EH (cell line): ENCODE measurements at places on chromosomes 12 and 14.

DNA sequence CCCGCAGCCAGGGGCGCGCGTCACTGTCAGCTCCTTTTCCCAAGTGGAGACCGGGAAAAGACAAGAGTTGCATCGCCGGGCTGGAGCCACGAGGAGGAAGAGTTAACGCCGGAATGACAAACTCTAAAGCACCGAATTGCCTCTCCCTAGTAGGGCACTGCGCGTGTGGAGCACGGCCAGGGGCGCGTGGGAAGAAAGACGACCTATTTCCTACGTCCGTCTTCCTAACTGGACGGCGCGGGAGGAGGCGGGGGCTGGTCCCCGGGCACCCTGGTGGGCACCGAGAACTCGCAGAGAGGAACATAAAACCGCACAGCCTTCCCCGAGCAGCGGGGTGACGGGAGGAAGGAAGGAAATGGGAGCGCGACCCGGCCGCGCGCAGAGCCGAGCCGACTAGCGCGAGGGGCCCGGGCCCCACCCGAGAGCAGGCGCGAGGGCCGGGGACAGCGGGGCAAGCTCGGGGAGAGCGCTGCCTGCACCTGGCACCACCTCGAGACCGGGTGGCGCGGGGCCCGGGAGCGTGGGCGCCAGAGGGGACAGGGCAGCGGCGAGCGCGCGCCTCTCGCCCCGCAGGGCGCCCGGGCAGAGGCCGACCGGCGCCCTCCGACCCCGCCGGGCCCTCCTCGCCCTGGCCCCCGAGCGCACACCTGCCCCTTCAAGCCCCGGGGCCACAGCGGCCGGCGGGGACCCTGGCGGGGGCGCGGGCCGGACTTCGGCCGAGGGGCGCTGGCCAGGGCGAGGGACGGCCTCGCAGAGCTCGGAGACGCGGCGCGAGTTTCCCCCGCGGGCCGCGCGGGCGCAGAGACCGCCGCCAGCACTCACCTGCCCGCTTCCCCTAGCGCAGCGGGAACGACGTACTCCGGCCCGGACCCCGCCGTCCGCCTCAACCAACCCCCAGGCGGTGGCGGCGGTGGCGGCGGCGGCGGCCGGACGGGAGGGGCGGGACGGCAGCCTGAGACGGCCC is at the start of gene SETD3:
TSS of gene SETD3 (minus strand) at position 954 of the 964 bp plus-strand sequence. CDS start 15,054 bp downstream, outside the sequence.
- peak; percentile 79 for DNase-seq

DNA sequence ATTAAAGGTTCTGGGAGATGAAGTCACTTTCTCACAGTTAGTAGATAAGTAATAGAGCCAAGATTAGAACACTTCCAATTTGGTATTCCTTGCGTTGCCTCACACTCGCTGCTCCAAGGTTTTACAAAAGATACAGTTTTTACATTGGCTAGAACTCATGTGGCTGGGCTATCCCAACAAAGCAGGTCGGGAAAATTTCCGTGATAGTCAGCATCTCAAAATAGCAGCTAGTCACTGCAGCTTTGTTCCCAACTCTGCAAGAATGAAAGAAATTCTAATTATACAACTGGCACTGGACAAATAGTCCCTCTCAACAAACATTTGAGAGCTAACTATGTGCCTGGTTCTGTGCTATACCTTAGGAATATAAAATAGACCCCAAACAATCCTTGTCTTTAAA is 24.6 kb upstream of the PPP1R12A start:
- no peak for DNase-seq

DNA sequence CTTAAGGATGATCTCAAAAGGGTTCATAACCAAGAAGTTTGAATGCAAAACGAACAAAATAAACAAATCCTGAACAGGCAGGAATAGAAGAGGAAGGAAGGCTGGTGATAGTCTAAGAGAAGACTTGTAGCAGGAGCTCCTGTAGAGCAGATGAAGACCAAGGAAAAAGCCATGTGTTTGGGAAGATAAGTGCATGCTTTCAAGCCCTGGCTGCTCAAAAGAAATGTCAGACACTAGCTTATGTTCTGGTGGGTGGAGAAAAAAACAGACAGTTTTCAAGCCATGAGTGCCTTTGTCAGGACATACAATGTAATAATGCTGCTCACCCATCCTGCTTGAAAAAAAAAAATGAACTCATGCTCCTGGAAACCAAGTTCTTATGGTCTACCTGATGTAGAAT is 27.4 kb downstream of the TAOK3 start:
- no peak for DNase-seq

GRCh38 chr12:53099071-53099882 is 1.8 kb downstream of the IGFBP6 start:
- DNase-seq: peak; percentile 99

GRCh38 chr14:73295198-73295796 is 58.0 kb downstream of the PAPLN start:
- DNase-seq: peak; percentile 52

GRCh38 chr14:95052016-95052585 is 105.2 kb downstream of the DICER1 start:
- no peak for DNase-seq

- DNase-seq: peak; percentile 73
These were observed 250.1 kb downstream of the NUAK1 start for GRCh38 chr12:105888696-105889095.

- DNase-seq: no peak
These were observed 198.4 kb downstream of the PHETA1 start for GRCh38 chr12:111170543-111170942.
